ENCODE measurements at places on chromosomes 4 and X.

GRCh38 chr4:76745240-76745639 lies 152.7 kb downstream of the SOWAHB start:
- no peak for DNase-seq

- no peak for DNase-seq
Observed at GRCh38 chr4:39046249-39046648, 14.0 kb upstream of the TMEM156 start.

- DNase-seq: no peak
Observed at GRCh38 chr4:41339812-41340809, 83.4 kb downstream of the UCHL1 start.

DNA sequence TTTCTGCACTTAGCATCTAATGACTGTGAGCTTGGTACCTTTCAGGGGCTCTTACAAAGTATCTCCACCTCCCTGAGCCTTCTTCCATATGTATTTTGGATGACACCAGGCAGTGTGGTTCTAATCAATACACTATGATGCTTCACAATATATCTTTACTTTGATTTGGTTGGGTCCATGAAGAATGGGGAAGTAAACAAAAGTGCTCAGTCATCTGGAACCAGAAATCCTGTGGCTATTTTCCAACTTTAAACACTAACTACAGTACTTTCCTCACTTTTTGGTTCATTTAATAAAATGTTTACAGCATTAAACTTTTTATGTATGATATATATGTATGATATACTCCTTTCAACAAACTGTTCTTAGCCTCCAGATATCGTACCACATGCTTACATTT lies 216.4 kb upstream of the AFF2 start:
- no peak for DNase-seq

DNA sequence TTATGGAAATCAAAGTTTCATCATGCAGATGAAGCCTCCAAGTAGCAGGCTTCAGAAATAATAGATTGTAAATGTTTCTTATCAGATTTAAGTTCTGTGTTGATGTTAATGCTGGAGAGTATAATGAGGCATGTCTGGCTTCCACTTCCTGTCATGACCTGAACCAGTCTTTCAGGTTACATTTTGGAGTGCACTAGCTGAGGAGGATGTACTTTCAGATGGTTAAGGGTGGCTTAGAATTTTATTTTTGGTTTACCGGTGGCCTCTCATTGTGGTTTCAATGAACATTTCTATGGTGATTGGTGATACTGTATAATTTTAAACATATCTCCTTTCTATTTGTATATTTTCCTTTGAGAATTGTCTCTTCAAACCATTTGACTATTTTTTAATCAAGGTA lies 890.4 kb downstream of the SH3BGRL start:
- DNase-seq: no peak
